ENCODE measurements at places on chromosomes 2 and 18. TPM values are rescaled to one million over a fixed set of nuclear protein-coding genes. Genes with fewer than 3 reads are reported as not detected.
A peak's percentile ranks its signal among the peaks of the same experiment; 100 is the strongest.

- DNase-seq: peak; percentile 93
Measured at GRCh38 chr2:165793779-165794535, at the start of gene GALNT3. Gene GALNT3 (minus strand): TSS chr2:165794247. CDS start chr2:165770700, 23,547 bp downstream.

DNA sequence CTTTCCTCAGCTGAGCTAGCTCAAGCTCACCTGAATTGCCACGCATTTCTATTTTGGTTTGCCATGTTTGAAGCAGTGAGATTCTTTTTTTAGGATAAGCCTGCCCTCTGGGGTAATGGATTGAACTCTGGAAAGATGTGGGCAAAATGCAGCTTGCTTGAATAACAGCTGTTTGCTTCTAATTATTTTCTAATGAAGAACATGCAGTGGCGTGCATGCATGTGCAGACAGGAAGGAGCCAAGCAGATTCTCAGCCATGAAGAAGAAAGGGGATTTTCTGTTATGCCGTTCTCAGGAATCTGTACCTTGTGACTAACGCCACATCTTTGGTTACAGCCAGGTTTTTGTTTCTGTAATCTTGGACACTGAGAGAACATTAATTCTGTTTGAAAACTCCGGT, 171.2 kb downstream of the ANTXR1 start:
- DNase-seq: no peak

- DNase-seq: no peak
Measured at GRCh38 chr2:108377815-108378630, at the start of gene SULT1C4. Gene SULT1C4 (plus strand): TSS chr2:108377954. CDS start chr2:108378338, 384 bp downstream.

GRCh38 chr2:225173909-225174308, 131.6 kb upstream of the DOCK10 start:
- DNase-seq: no peak

- no peak for DNase-seq
Measured at GRCh38 chr18:39796393-39796792, 2158.6 kb upstream of the PIK3C3 start.

GRCh38 chr2:119659601-119660342, 19.2 kb upstream of the TMEM177 start:
- DNase-seq: peak; percentile 58

GRCh38 chr2:229454934-229455631, 184.0 kb upstream of the PID1 start:
- DNase-seq: no peak

GRCh38 chr2:127698553-127699355, 2.5 kb upstream of the SFT2D3 start:
- DNase-seq: no peak

DNA sequence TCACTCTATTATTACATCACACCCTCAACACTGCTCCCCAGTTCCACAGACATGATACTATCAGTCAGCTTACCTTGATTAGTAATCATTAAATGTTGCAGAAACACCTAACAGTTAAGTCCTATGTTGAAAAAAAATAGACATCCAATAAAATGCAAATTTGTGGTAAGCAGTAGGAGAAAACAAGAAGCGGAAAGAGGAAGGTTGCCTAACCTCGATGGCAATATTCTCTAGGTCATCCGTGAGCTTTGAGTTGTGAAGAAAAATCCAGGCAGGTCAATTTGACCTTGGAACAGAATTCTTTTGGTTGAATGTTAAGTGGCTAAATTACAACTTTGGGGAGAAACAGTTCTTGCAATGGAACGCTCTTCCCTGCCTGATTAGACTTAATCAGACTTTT, 264.4 kb downstream of the AFF3 start:
- no peak for DNase-seq

- no peak for DNase-seq
Measured at GRCh38 chr2:101930019-101930418, 61.7 kb upstream of the IL1R2 start.

- DNase-seq: no peak
Measured at GRCh38 chr2:168431301-168432024, 24.6 kb upstream of the CERS6 start.

KIF5C gene
- not detected for total RNA-seq

DOK6 gene
- total RNA-seq: not detected

ZSCAN30 gene
- 2.2 TPM for total RNA-seq

CAPN14 gene
- not detected for total RNA-seq

ANO7 gene
- 4.1 TPM for total RNA-seq

LONRF2 gene
- 0.29 TPM for total RNA-seq

NPC1 gene
- total RNA-seq: 35.7 TPM

PKDCC gene
- total RNA-seq: 83.9 TPM

CYP1B1 gene
- total RNA-seq: 13.5 TPM
